HCT116 (cell line): ENCODE measurements at places on chromosomes 12 and 14.

DNA sequence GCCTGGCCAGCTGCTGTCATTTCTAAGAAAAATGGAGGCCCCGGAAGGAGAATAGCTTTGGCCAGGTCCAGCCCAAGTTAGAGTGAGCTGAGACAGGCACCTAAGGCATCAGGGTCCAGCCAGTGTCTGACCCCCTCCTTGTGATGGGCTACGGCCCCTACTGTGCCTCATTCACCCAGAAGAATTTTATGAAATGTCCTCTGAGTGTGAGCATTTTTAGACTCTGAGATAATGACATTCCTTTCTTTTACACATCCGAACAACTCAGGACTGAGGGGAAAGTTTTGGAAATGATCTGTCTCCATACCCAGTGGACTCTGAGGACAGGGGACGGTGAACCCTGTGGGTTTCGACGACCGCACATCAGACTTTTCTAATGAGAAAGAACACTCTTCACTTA is 50.4 kb downstream of the SLC24A4 start:
- DNase-seq, result no peak

GRCh38 chr14:102131741-102132140 is 8.0 kb upstream of the WDR20 start:
- DNase-seq, result no peak

DNA sequence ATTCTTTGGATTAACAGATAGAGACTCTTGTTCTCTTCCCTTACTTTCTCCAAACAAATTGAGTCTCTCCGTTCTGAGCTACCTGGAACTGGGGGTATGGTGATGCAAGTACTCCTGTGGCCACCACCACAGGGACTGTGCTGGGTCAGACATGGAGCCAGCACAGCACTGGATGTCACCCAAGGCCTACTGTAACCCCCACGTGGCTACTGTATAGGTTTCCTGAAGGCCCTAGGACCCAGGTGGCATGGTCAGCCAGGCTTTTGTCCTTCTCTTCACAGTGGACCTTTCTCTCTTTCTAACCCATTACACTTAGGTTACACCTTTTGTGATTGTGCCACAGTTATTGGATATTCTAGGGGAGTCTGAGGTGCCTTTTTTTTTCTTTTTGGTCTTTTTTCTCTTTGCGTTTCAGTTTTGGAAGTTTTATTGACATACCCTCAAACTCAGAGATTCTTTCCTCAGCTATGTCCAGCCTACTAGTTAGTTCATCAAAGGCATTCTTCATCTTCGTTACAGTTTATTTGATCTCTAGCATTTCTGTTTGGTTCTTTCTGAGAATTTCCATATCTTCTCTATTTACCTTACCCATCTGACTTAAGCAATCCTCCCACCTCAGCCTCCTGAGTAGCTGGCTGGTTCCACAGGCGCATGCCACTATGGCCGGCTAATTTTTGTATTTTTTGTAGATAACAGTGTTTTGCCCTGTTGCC is 6.0 kb upstream of the KLHDC2 start:
- DNase-seq, result no peak

DNA sequence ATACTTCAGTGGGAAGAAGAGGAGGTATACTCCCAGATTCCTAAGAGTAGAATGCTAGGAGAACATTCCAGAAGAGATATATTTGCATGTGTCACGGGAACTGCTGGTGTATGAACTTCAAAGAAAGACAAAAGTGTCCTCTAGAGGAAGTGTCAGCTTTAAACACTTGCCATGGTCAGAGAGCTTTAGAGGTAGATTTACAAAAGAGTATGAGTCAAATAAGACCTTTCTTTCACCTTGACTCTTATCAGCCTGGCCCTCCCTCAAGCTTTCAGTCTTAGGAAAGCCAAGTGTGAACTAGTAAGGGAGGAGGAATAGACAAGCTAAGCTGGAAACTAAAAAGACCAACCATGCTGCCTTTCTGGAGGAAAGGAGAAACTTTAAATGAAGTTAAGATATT is 34.7 kb downstream of the COX8C start:
- no peak for DNase-seq

- DNase-seq, result peak; percentile 12
These were observed 14.8 kb upstream of the APOF start for GRCh38 chr12:56377310-56377988.

DNA sequence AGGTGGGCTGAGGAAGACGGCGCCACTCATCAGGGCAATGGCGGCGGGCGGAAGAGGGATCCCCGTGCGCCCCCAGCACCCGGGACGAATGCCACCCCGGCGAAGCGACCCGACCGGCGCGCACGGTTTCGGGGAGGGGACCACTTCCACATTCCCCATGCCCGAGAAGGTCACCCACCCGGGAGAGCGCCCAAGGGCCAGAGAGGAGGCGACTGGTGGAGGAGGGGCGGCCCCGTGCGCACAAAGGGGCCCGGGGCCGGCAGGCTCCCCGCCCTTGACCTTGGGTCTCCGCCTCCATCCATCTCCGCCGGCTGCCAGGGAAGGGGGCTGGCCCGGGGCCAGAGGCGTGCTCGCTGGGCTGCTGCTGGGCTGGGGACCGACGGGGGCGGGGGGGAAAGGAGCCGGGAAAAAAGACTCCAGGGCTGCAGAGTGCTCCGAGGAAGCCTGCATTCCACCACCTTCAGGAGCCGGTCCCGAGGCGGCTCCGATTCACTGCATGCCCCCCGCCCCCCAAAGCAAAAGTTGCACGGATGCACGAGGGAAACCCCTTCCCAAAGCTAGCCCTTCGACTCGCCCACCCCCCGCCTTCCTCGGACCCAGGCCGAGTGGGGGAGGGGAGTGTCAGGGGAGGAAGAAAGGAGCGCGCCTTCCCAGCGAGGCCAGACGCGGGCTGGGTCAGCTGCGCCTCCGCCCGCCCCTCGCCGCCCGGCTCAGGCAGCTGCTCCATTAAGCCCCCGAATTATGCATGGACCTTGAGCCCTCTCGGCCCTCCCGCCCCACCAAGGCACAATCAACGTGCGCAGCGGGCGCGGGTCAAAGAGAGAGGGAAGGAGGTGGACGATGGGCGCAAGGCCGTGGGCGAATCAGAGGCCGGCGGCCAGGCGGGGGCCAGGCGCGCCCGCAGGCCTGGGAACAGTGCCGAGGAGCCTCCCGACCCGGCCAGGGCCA is 26.2 kb downstream of the BCL11B start:
- DNase-seq, result no peak

GRCh38 chr12:46764005-46764404 is 61.8 kb downstream of the SLC38A4 start:
- DNase-seq, result no peak

- no peak for DNase-seq
These were observed 79.3 kb downstream of the GTF2A1 start for GRCh38 chr14:81141426-81141825.

DNA sequence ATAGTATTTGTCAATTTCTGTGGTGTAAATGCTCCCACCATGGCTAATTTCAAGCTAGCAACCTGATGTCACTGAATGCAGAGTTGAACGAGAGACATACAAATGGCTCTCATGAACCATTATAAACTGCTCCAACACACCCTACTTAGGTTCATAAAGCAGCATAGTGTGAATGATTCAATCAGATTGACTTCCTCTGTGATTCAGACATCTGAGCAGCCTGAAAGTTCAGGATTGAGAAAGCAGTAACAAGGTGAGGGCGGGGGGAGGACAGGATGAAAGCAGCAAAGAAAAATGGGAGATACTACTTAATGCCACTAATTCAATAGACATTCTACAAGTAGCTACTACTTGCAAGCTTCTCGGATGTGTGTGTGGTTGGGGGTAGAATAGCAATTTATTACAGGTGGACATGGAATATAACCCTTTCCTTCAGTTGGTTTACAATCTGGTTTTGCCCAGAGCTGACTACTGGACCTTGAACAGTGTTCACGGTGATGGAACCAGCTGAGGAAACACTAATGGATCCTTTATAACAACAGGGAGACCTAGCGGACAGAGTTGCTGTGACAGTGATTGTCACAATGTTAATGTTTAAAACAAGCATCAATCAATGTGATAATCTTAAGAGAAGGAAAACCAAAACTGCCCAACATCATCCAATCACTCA is 52.5 kb upstream of the PELI2 start:
- DNase-seq, result no peak

DNA sequence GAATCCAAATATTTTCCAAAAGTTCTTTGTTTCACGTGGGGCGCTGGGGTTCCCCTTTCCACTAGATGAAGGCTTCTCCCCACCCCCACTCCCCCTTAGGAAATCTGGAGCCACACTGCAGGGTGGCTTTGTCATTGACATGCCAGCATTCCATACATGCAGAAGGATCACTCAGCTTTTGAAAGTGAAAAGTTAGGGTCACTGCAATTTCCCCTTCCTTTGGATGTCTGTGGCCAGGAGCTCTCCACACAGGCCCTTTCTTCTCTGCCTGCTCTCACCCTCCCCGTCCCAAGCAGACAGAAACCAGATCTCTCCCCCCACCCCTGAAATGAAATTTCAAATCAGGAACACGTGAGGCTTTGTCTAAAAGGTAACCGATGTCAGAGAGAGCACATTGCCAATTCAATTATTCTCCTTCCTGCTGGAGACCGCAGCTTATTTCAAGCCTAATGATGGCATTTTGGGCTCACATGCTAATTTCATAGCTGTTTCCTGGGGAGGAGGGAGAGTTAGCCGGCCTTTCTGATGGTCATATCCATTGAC is 153.9 kb upstream of the RFLNA start:
- no peak for DNase-seq

- no peak for DNase-seq
These were observed 4.2 kb downstream of the IFFO1 start for GRCh38 chr12:6551496-6552139.

DNA sequence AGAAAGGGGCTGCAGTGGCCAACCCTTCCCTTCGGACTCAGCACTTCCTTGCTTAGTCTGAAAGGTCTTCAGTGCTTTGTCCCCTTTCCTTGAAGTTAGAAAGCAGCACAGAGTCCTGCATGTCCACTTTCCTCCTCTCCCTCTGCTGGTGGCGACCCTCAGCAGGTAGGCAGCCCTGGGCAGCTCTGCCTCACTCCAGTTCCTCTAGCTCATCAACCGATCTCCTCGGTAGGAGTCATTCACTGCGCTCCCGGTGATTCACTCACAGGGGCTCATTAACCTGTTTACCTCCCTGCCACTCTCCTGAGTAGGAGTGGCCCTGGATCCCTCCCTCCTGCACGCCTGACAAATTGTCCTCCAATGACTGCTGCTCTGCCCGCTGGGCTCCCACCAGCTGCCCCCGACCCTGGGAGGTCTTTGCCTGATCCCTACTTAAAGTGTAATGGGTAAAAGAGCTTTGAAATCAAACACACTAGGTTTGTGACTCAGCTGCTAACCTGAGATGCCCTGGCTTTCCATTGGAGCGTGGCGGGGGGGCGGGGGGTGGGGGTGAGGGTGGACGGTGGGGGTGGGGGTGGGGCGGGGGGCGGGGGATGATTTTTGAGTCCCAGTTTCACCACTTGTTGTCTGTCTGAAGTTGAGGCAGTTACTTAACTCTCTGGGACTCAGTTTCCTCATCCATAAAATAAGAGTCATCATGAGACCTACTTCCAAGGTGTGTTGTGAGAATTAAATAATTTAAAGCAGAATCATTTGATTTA is 4.2 kb downstream of the SCNN1A start:
- peak; percentile 95 for DNase-seq

GRCh38 chr14:68109132-68109900 is 289.7 kb downstream of the RAD51B start:
- DNase-seq, result no peak

DNA sequence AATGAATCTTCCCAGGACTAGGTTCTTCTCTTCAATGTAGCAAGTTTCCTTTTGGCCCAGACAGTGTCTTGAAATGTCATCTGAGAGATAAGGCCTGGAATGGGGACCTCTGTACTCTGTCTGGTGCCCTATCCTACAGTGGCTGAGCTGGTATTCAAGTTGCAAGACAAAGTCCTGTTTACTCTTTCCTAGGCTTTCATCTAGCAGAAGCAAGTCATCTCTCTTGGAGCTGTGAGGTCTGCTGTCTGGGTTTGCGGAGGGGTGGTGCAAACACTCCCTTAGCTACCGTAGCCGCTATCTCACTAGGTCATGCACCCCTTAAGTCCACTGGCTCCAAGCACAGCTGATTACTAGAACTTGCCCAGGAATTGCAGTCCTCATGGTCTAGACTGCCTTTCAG is 149.7 kb upstream of the SLC16A7 start:
- DNase-seq, result no peak

DNA sequence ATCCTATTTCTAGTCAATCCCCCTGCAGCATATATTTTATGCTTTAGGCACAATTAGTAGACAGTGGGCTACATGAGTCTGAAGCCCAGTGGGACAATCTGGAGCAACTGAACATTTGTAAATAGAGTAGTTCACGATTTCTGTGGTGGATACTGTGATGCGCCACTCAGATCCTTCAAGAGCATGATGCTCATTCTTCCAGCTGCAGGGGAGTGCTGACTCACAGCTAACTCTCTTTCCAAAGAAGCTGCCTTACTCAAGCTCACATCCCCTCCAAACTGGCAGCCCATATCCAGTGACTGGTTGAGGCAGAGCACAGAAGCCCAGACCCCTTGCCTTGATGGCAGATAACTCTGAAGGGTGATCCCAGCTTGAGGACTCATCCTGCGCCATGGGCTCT is 224.2 kb upstream of the EEA1 start:
- no peak for DNase-seq

- no peak for DNase-seq
These were observed 95.2 kb upstream of the DYNC1H1 start for GRCh38 chr14:101869217-101869616.

DNA sequence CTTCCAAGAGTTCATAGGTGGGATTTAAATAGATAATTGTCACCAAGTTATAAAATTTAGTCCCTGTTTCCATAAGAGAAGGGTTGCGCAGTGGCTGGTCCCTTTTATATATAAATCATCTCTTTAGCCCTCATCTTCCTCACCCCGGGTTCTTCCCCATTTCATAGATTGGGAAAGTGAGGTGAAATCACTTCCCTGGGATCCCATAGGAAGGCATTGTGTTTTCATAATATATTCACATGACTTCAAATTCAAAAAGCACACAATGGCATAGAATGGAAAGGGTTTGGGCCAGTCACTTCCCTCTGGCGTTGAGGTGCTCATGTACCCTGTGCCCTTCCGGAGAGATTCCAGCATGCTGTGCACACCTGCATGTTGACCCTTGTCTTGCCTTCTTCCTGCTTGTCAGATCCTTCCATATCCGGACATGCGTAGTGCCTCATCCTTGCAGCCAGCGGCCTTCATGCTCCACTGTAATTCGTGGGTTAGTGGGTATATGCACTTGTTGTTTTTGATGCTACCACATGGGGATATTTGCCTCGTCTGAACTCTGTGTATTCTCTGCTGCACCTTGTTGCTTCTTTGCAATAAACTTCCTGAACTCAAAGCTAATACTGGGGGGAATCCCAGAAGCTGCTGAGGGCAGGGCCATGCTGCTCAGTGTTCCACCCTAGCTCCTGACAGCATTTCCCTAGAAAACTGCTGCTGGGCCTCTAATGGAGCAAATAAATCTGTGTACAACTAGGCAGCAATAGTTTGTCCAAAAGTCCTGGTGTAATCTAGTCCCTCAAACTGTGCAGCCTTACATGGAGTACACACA is 59.6 kb downstream of the ANAPC7 start:
- no peak for DNase-seq

- no peak for DNase-seq
These were observed 21.8 kb upstream of the WDR20 start for GRCh38 chr14:102117852-102118251.

GRCh38 chr12:32322354-32322753 is 77.0 kb upstream of the FGD4 start:
- no peak for DNase-seq
